Thymus (tissue), 14 donors: ENCODE measurements at places on chromosomes 13 and 19. TPM values are rescaled to one million over a fixed set of nuclear protein-coding genes. Genes with fewer than 3 reads are reported as not detected.

Gene KCNN4
- total RNA-seq = 8.7 TPM

Gene BTBD2
- total RNA-seq = 18.0 TPM

Gene HS6ST3
- 0.05 TPM for total RNA-seq

Gene FPR1
- total RNA-seq = 3.6 TPM

Gene ZNF728
- total RNA-seq = not detected

Gene GPC6
- 6.9 TPM for total RNA-seq

Gene TMEM255B
- total RNA-seq = 0.61 TPM

Gene GAPDHS
- total RNA-seq = 0.19 TPM

Gene SPINT2
- 107 TPM for total RNA-seq

Gene BEST2
- total RNA-seq = not detected

Gene ZNF442
- total RNA-seq = 3.8 TPM

Gene MYCBP2
- 65.3 TPM for total RNA-seq

- peaks cover 70% of the 10 kb centered on the region for H3K36me3 ChIP-seq
- H3K4me1 ChIP-seq = peaks cover 35% of the 10 kb centered on the region
- no peak overlapping the region for H3K27ac ChIP-seq
- no peaks in the 10 kb centered on the region for H3K27me3 ChIP-seq
- no peak for DNase-seq
Measured at GRCh38 chr19:40756502-40757110, 5.6 kb downstream of the SNRPA start.

- no peaks in the 10 kb centered on the region for H3K36me3 ChIP-seq
- no peaks in the 10 kb centered on the region for H3K27me3 ChIP-seq
- no peak for DNase-seq
- H3K4me1 ChIP-seq = no peaks in the 10 kb centered on the region
- no peak overlapping the region for H3K27ac ChIP-seq
Measured at GRCh38 chr13:53142306-53142705, 113.7 kb downstream of the OLFM4 start.

DNA sequence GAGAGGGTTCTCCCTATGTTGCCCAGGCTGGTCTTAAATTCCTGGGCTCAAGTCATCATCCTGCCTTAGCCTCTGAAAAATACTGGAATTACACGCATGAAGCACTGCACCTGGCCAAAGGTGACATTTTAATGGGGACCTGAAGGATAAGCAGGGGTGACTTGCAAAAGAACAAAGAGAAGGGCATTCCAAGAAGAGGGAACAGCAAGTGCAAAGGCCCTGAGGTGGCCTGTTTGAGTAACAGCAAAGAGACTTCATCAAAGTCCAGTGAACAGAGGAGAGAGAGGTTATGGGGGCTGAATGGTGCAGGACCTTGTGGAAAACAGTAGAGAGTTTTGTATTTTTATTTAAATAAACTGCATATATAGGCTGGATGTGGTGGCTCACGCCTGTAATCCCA lies 4.1 kb downstream of the CA11 start:
- no peak overlapping the region for H3K27ac ChIP-seq
- H3K36me3 ChIP-seq = no peaks in the 10 kb centered on the region
- no peak overlapping the region for H3K4me3 ChIP-seq

- H3K27me3 ChIP-seq = no peaks in the 10 kb centered on the region
- peaks cover 4% of the 10 kb centered on the region for H3K36me3 ChIP-seq
- no peaks in the 10 kb centered on the region for H3K4me1 ChIP-seq
- H3K27ac ChIP-seq = no peak overlapping the region
- no peak overlapping the region for H3K4me3 ChIP-seq
- DNase-seq = no peak
Measured at GRCh38 chr13:36839981-36840380, 21.0 kb downstream of the RFXAP start.

DNA sequence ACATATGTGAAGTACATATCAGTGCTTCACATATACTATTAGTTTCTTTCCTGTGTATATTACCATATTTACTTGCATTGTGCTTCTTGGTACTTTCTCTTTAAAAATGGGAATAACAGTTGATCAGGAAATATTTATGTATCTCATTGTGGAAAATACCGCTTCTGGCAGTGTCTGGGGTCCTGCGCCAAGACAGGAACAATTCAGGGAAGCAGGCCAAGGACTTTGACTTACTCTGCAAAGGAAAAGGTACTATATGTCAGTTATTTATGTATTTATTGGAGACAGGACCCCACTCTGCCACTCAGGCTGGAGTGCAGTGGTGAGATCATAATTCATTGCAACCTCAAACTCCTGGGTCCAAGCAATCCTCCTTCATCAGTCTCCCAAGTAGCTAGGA lies 57.7 kb upstream of the NBEA start:
- no peak overlapping the region for H3K27ac ChIP-seq
- no peak overlapping the region for H3K4me3 ChIP-seq
- no peaks in the 10 kb centered on the region for H3K36me3 ChIP-seq
- DNase-seq = no peak
- no peaks in the 10 kb centered on the region for H3K4me1 ChIP-seq
- no peaks in the 10 kb centered on the region for H3K27me3 ChIP-seq

GRCh38 chr13:44919104-44919804 lies 70.0 kb downstream of the NUFIP1 start:
- peak overlapping the region; percentile 99 for H3K27ac ChIP-seq
- H3K36me3 ChIP-seq = no peaks in the 10 kb centered on the region
- DNase-seq = no peak
- H3K4me3 ChIP-seq = peak overlapping the region; percentile 56
- peaks cover 4% of the 10 kb centered on the region for H3K4me1 ChIP-seq

- no peak for DNase-seq
- peaks cover 67% of the 10 kb centered on the region for H3K27me3 ChIP-seq
- no peaks in the 10 kb centered on the region for H3K36me3 ChIP-seq
- no peak overlapping the region for H3K4me3 ChIP-seq
- no peaks in the 10 kb centered on the region for H3K4me1 ChIP-seq
Measured at GRCh38 chr13:30904043-30904442, 2.0 kb upstream of the MEDAG start.

DNA sequence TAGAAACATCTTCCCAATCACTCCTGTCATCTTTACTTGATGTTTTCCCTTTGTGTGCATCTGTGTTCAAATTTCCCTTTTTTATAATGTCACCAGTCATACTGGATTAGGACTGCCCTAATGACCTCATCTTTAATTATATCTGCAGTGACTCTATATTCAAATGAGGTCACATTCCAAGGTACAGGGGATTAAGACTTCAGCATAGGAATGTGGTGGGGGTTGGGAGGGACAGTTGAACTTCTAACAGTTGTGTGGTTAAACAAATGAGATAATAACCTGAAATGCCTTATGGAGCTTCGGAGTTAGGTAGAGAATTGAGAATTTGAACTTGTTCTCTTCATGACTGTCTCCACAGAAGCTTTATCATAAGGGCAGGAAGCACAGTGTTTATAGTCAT lies 23.0 kb downstream of the PAN3 start:
- H3K4me1 ChIP-seq = no peaks in the 10 kb centered on the region
- no peak overlapping the region for H3K4me3 ChIP-seq
- no peaks in the 10 kb centered on the region for H3K27me3 ChIP-seq
- no peak for DNase-seq
- H3K27ac ChIP-seq = no peak overlapping the region

- no peak overlapping the region for H3K27ac ChIP-seq
- DNase-seq = peak; percentile 87
- H3K27me3 ChIP-seq = no peaks in the 10 kb centered on the region
- H3K4me3 ChIP-seq = peak overlapping the region; percentile 42
- no peaks in the 10 kb centered on the region for H3K36me3 ChIP-seq
Measured at GRCh38 chr19:20999731-21000352, 20.6 kb upstream of the ZNF430 start.

- no peak overlapping the region for H3K27ac ChIP-seq
- no peak for DNase-seq
- no peak overlapping the region for H3K4me3 ChIP-seq
- H3K36me3 ChIP-seq = peaks cover 15% of the 10 kb centered on the region
- no peaks in the 10 kb centered on the region for H3K27me3 ChIP-seq
Measured at GRCh38 chr13:28268800-28269223, 130.5 kb downstream of the PAN3 start.

DNA sequence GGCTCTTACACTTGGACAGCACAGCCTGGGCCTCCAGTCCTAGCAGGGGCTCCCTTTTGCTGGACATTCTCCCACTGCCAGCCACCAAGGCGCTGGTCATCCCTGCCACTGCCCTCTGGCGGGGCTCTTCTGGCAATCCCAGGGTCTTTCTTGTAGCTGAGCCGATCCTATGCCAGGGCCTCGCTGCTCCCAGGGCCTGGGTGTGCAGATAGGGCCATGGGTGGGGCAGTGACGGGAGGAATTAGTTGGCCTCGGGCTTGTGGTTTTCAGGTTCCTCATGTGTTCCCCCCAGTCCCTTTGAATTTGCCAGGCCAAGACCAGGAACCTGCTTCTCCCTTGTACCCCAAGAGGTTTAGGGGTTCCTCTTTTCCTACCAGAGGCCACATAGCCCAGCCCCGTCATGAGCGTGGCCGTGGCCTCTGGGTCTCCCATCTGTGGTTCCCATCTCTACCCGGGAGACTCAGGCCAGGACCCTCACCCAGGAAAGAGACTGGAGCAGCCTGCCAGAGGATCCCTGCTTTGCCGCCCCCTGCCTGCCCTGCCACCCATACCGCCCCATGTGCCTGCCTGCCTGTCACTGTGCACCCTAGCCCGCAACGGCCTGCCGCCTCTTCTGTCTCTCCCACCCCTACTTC lies 26.2 kb downstream of the TMED1 start:
- H3K4me3 ChIP-seq = no peak overlapping the region
- H3K36me3 ChIP-seq = peaks cover 57% of the 10 kb centered on the region
- H3K27me3 ChIP-seq = no peaks in the 10 kb centered on the region
- H3K4me1 ChIP-seq = peaks cover 3% of the 10 kb centered on the region
- H3K27ac ChIP-seq = no peak overlapping the region

GRCh38 chr13:34257966-34258365 lies 440.0 kb downstream of the RFC3 start:
- no peaks in the 10 kb centered on the region for H3K36me3 ChIP-seq
- DNase-seq = no peak
- no peak overlapping the region for H3K27ac ChIP-seq
- no peaks in the 10 kb centered on the region for H3K27me3 ChIP-seq

DNA sequence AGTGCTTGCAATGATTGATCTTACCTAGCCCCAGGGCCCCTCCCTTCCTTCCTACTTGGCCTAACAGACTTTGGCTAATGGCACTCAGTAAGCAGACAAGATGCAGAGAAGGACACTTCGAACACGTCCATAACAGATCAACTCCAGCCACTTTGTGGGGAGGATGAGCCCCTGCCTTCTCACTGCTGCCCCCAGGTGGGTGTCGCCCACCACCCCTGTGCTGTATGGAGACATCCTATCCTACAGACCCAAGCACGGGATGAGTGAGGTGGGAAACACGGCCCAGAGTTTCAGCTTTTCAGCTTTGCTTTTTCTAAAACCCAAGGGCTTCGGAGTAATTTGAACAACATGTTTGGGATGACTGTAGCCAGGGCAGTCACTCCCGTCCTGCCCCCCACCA lies 5.5 kb downstream of the SLC7A1 start:
- H3K36me3 ChIP-seq = no peaks in the 10 kb centered on the region
- no peak for DNase-seq
- H3K4me1 ChIP-seq = peaks cover 2% of the 10 kb centered on the region
- H3K4me3 ChIP-seq = no peak overlapping the region

GRCh38 chr13:105105471-105105870 lies 1430.0 kb downstream of the EFNB2 start:
- no peak overlapping the region for H3K27ac ChIP-seq
- no peak for DNase-seq
- H3K4me3 ChIP-seq = no peak overlapping the region
- H3K4me1 ChIP-seq = no peaks in the 10 kb centered on the region

- H3K36me3 ChIP-seq = no peaks in the 10 kb centered on the region
- DNase-seq = no peak
- H3K4me1 ChIP-seq = no peaks in the 10 kb centered on the region
- H3K4me3 ChIP-seq = no peak overlapping the region
Measured at GRCh38 chr13:93244918-93245280, 18.3 kb downstream of the GPC6 start.

GRCh38 chr19:33438987-33439781 lies 65.7 kb downstream of the CEBPG start:
- H3K4me1 ChIP-seq = no peaks in the 10 kb centered on the region
- no peak overlapping the region for H3K27ac ChIP-seq
- H3K4me3 ChIP-seq = no peak overlapping the region

- no peaks in the 10 kb centered on the region for H3K36me3 ChIP-seq
- H3K27me3 ChIP-seq = no peaks in the 10 kb centered on the region
- no peak overlapping the region for H3K4me3 ChIP-seq
- H3K27ac ChIP-seq = no peak overlapping the region
- no peaks in the 10 kb centered on the region for H3K4me1 ChIP-seq
Measured at GRCh38 chr13:40457929-40458719, 208.3 kb downstream of the FOXO1 start.

DNA sequence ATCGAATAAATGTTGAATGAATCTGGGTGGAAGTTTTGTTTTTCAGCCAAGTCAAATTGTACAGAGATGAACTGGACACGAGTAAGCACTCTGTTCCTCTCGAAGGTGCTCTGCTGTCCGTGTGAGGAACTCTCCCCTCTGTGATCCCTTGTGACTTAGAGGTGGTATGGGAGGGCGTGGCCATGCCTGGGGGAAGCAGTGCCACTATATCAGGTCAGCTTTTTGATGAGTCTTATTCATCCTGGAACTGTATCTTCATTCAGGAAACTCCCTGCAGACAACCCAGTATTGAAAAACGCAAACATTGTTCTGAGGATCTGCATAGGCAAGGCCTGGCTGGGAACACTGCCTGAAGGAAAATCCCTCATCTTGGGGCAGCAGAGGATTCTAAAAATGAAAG lies 45.7 kb upstream of the FLT1 start:
- H3K36me3 ChIP-seq = no peaks in the 10 kb centered on the region
- no peak for DNase-seq
- H3K4me1 ChIP-seq = no peaks in the 10 kb centered on the region
- no peak overlapping the region for H3K27ac ChIP-seq

DNA sequence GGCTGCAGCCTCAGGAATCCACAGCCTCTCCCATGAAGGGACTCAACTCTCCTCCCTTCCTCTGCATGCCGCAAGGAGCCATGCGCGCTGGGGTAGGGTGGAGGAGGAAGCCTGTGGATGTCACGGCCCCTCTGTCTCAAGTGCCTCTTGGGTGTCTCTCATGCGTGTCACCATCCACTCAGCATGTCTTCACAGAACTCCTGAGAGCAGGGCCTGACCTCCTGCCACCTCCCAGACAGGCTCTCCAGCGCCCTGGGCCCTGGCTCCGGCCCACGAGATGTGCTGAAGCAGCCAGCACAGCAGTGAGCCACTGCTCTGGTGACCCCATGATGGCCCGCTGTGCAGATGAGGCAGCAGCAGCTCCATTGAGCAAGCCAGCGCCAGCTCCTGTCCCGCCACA lies 25.9 kb upstream of the SPACA7 start:
- no peak overlapping the region for H3K27ac ChIP-seq
- H3K36me3 ChIP-seq = no peaks in the 10 kb centered on the region
- no peak overlapping the region for H3K4me3 ChIP-seq
- DNase-seq = no peak
